Right ventricle myocardium inferior (tissue), 1 donor: ENCODE measurements at places on chromosomes 6 and 20.

- DNase-seq = no peak
Measured at GRCh38 chr20:54178256-54178655, 4.5 kb upstream of the CYP24A1 start.

DNA sequence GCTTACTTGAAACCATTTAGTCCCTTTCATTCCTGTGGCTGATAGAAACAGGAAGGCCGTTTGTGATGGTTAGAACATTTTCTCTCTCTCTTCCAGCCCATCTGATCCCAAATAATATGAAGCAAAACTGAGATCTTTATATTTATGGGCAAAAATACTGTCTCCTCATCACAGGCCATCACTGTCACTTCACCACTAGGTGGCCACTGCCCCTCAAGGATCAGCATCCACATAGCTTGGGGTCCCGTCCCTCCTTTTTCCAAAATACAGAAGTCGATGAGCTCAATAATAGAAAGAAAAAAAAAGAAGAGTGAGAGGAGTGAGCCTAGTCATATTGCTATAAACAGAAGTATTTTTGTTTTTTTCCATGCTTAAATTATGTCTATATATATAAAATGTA, 46.4 kb upstream of the LAMP5 start:
- no peak for DNase-seq

DNA sequence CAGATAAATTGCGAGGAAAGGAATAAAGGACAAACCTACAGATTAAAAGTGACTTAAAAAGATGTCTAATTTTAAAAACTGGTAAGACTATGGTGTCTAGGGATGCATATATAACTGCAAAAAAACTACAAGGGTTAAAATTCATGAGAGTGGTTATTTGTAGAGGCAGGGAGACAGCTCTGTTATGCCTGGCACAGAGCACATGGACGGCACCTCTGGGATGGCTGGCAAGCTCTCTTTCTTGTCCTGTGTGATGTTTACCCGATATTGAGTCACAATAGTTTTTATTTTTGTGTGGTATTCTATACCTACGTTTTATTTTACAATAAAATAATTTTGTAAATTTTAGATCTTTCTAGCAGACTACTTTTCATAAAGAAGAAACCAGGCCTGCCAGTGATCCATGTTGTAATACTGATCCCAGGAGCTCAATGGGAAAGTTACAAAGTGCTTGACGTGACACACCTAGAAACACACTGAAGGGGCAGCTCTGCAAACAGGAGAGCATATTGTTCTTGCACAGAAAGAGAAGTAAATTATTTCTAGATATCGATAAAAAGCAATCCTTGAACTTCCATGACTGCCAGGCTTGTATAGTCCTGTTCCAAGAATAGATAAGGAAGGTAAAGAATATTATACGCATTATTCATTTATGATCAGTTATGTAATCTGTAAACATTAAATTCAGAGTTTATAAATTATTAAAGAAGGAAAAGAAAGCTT, 290.0 kb downstream of the PTPRK start:
- no peak for DNase-seq

GRCh38 chr20:19435316-19435715, 222.9 kb downstream of the SLC24A3 start:
- DNase-seq = no peak

DNA sequence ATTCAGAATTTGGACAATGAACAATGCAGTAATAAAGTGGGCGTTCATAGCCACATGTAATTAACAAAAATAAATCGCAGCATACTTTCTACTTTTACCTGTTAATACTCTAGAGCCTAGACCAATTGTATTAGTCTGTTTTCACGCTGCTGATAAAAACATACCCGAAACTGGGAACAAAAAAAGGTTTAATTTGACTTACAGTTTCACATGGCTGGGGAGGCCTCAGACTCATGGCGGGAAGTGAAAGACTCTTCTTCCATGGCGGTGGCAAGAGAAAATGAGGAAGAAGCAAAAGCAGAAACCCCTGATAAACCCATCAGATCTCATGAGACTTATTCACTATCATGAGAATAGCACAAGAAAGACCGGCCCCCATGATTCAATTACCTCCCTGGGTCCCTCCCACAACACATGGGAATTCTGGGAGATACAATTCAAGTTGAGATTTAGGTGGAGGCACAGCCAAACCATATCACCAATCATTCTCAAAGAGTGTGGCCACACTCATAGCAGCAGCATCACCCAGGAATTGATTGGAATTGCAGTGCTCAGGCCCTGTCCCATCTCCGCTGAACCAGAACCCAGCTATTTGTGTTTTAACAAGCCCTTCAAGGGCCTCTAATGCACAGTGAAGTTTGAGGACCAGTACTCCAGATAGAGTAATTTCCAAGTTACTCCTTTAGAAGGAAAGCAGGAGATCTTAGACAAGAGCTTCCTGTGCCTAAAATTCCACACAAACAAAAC, 650.0 kb downstream of the KIF16B start:
- DNase-seq = no peak

DNA sequence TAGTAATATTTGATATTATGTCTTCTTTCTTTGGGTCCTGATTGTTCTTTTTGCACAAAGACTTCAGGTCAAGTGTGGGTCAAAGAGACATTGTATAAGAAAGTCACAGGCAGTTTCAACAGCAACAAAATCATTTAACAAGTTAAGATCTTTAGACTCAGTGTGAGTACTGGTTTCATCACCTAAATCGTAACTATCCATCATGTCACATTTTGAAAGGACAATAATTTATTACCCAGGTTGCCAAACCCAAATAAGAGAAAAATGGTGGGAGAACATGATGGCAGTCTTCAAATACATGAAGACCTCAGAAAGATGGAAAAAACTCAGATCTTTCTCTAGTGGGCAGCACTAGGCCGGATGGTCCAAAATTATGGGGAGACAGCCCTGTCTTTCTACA, 55.5 kb upstream of the BCLAF1 start:
- DNase-seq = no peak
